K562 (cell line): ENCODE measurements at places on chromosomes 4 and X.

DNA sequence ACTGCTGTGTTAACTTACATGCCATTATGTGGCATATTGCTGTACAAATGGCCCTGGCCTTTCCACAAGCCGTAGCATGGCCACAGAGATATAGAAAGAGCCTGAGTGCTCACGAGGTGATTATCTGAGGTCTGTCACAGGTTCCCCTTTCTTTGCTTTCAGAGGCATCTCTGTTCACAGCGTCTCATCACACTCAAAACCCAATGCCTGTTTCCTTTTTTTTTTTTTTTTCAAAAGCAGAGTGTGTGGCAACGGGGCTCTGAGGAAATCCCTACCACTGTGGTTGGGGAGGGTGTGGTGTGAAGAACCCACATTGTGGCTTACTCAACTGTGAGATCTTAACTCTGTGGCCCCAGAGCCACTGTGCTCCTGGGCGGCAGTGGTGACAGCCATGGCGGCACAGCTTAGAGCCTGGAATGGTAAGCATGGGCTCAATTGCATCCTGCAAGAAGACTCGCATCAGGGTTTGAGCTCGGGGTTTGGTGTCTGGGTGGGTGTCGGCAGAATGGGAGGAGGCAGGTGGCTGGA lies 30.8 kb downstream of the RTL5 start:
- no peak for DNase-seq

GRCh38 chr4:130608121-130608520 lies 1512.2 kb downstream of the C4orf33 start:
- DNase-seq = no peak

DNA sequence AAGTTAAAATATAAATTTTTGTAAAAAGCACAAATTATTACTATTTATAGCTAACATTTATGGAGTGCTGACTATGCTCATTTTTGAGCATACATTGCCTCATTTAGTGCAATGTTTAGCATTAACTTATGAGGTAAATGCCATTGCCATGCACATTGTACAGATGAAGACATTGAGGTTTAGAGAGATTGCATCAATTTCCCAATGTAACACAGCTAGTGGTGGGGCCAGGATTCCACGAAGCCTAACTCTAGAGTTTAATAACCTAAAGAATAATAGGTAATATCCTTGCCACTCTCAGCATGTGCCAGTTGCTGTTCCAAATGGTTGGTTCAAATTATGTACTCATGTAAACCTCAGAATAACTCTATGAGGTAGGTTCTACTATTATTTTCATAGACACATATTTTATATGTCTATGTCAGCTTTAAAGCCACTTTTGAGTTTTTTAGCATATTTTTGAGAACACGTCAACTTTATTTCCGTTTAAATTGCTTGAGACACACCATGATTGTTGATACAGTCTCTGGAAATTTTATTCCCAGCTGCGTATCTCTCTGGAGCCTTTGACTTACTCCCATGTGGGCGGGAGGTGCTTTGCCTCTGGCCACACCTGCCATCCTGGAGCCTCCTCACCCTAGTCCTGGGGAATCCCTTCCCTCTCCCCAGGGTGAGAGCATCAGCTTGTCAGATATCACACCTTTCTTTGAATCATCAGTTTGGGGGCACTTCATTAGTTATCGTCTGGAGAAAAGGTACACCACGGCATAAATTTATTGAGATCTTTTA lies 10.8 kb upstream of the ADH1A start:
- DNase-seq = no peak

GRCh38 chrX:8743126-8743732 lies 11.3 kb upstream of the ANOS1 start:
- peak; percentile 40 for DNase-seq

DNA sequence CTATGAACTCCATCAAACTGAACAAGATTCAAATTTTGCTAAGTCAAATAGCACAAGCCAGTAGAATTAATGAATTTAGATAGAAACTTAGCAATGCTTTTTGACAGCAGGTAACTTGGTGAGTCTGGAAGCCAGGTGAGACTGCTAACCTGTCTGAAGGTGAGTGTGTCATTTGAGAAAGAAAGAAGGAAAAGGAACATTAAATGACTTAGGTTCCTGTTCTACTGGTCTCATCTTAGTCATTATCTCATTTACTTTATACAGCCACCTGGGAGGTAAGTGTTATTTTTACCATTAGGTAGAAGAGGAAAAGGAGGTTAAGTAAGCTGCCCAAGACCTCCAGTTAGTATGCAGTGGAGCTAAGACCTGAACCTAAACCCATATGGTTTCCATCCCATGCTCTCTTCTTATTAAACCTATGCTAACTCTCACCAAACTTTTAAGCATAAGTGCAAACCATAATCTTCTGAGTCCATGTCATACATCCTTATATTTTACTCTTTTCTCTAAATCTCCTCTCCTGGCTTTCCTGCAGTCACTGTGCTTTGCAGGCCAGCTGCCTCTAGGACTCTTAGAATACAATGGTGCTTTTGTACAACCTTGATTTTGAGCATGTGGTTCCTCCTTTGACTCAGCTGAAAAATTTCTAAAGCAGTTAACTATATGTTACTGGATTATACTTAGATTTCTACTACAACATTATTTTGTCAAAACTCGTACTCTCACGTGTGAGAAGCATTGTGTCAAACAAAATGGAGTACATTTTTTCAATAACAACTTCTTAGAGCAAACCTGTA lies 68.5 kb downstream of the ATP10D start:
- DNase-seq = no peak

- DNase-seq = no peak
Observed at GRCh38 chrX:65528293-65528692, 6.3 kb downstream of the LAS1L start.

DNA sequence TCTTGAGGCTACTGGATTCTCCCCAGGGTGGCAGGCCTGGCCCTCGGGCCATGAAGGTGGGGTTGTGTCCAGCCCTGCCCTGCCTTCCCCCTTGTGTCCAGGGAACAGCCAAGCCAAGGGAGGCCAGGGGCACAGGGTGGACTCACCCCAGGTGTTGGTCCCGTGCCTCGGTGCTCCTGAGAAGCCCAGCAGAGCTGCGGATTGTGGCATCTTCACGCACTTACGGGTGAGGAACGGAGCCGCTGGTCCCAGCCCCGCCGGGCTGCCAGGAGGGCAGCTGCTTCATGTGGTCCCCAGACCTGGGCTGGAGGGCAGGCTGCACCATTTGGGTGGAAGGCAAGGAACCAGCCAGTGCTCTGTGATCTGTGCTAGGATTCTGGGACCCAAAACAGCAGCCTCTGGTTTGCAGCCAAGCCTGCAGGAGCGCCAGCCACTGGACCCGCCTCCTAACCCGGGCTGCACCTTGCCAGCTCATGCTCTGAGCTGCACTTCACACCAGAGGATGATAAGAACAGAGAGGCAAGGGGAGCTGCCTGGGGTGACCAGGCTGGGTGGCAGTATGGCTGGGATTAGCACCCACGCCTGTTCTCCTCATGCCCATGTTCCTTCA lies 36.1 kb upstream of the HMX1 start:
- no peak for DNase-seq
